ENCODE measurements at places on chromosomes 1 and 21.

GRCh38 chr21:42834726-42835191 is 44.6 kb downstream of the WDR4 start:
- DNase-seq, result no peak

- DNase-seq, result no peak
Observed at GRCh38 chr1:6090996-6091822, 45.5 kb downstream of the KCNAB2 start.

- no peak for DNase-seq
Observed at GRCh38 chr1:118136187-118136941, 48.7 kb downstream of the SPAG17 start.

DNA sequence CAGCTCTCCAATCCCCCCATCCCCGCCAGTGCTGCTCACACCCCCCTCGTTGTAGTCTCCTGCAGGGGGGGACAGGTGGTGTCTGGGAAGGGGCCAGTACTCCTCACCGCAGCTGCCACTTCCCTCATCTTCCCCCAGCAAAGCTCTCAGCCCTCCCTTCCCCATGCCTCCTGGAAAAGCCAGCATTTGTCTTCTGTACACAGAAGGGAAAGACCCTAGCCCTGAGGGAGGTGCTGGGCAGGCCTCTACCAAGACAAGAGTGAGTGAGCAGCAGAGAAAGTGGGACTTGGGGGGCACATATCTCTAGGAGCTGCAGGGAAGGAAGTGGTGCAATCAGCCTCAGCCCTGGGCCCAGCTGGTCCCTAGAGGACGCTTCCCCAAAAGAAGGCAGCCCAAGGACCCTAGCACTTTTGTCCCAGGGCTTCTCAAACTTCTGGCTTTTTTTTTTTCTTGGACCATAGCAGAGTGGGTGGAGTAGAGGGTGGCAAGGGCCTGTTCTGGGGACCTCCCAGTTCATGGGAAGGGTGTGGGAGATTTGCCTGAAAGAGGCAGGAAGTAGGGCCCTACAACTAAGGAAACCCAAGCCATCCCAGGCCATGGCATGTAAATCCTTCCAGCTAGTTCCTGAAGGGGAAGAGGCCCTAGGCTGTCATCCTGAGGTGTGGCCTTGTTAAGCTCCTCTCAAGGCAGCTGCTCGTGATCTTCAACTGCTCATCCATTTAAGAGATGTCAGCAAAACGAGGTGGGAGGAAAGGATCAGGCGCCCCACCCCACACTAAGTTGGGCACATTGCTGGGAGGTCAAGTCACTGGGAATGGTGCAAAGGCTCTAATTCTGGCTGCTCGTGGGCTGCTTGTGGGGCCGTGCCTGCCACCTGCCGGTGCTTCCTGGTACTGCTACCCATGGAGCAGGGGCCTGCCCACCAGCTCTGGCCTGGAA is 12.6 kb downstream of the ZC3H12A start:
- peak; percentile 64 for DNase-seq

- DNase-seq, result no peak
Observed at GRCh38 chr1:192626366-192627179, 9.4 kb upstream of the RGS13 start.

DNA sequence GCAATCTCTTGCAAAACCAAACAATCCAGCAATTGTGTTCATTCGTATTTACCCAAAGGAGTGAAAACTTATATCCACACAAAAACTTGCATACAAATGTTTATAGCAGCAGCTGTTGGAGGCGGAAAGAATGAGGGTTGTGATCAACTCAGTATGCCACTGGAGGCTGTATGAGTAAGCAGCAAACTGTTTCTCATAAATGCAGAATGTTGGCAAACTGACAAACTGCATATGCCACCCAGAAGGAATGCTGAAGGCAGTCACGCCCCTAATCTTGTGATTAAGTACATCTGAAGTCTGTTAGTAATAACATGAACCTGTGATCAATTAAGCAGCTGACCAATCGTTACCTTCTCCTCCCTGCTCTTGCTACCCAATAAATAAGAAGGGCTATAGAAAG is 60.5 kb upstream of the CR2 start:
- no peak for DNase-seq

GRCh38 chr1:114207635-114208034 is 54.0 kb upstream of the SYT6 start:
- no peak for DNase-seq

GRCh38 chr1:38541223-38541622 is 318.3 kb downstream of the RRAGC start:
- no peak for DNase-seq

- DNase-seq, result no peak
Observed at GRCh38 chr21:14617871-14618270, 71.8 kb upstream of the SAMSN1 start.

GRCh38 chr1:1043921-1044320 is 24.0 kb downstream of the AGRN start:
- no peak for DNase-seq

- DNase-seq, result no peak
Observed at GRCh38 chr1:178496410-178497135, at the start of gene CLEC20A. Gene CLEC20A, minus strand, starts transcription at chr1:178496964. Its CDS starts 25 bp downstream, at chr1:178496939.

DNA sequence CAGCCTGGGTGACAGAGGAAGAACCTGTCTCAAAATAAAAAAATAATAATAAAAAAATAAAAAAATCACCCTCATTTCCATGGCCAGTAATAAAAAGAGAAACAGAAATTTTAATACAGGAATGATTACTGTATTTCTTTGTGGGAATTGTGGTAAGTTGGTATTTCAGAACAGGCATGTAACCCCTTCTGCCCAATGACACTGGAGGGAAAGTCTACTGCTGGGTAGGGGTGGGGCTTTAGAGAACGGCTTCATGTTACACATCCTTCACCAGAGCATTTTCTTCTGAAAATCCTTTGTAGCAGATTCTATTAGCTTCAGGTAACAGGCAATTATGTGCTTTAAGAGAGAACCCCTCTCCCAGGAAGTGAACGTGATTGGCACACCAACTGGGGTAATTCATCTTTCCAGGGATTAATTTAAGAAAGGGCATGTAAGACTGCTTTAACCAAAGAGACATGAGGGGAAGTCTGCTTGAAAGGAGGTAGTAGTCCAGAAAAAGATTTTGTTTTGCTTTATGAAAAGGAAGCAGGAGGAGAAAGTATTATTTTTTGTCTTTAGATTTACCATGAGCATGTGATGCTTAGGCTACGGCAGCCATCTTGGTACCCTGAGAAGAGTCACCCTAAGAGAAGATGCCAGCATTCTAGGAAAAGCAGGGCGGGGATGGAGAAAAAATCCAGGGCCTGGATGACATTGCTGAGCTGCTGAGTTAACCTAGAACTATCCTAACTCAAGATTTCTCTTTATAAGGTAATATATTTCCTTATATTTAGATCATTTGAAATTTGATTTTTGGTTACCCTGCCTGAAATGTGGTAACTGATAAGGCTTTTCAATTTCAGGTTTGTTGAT is 57.7 kb upstream of the DPT start:
- no peak for DNase-seq

GRCh38 chr1:24748191-24749121 is 3.2 kb downstream of the CLIC4 start:
- no peak for DNase-seq

DNA sequence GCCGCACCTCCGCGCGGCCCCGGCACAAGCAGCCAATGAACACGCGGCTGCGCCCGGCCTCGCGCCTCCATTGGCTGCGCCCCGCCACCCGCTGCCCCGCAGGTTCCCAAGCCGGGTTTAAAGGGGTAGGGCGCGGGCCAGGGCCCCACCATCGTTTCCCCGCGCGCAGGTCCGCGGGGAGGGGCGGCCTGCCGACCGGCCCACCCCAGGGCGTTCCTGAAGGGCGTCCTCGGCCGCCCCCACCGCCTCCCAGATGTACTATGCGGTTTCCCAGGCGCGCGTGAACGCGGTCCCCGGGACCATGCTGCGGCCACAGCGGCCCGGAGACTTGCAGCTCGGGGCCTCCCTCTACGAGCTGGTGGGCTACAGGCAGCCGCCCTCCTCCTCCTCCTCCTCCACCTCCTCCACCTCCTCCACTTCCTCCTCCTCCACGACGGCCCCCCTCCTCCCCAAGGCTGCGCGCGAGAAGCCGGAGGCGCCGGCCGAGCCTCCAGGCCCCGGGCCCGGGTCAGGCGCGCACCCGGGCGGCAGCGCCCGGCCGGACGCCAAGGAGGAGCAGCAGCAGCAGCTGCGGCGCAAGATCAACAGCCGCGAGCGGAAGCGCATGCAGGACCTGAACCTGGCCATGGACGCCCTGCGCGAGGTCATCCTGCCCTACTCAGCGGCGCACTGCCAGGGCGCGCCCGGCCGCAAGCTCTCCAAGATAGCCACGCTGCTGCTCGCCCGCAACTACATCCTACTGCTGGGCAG is at the start of gene OLIG1:
Gene OLIG1 (plus strand): TSS at position 148 of the 750 bp plus-strand sequence. CDS start 106 bp downstream, at position 254.
- no peak for DNase-seq

DNA sequence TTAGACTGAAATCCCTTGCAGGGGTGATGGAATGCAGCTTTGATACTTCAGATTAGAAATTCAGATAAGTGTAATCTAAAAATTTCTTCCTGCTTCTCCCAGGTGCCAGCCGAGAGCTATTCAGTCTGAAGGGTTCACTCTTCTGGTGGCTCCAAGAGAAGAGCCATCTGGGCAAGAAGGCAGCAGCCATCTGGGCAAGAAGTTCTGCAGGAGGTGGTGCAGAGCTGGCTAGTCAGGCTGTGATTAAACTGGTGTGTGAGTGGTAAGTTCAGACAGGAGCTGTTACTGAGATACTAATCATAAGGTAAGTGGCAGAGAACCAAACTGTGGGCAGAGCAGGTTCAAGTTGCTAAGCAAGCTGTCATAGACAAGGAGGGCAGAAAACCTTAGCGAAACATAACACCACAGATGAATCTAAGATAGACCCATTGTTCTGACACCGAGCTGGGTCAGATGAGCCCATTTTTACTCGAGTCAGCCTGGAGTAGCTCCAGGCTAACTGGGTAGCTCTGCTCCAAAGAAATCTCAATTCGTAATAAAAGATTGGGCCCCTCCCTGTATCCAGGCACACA is 14.4 kb upstream of the TP53BP2 start:
- DNase-seq, result no peak

- DNase-seq, result no peak
Observed at GRCh38 chr1:41014871-41015270, 6.7 kb downstream of the SLFNL1 start.

DNA sequence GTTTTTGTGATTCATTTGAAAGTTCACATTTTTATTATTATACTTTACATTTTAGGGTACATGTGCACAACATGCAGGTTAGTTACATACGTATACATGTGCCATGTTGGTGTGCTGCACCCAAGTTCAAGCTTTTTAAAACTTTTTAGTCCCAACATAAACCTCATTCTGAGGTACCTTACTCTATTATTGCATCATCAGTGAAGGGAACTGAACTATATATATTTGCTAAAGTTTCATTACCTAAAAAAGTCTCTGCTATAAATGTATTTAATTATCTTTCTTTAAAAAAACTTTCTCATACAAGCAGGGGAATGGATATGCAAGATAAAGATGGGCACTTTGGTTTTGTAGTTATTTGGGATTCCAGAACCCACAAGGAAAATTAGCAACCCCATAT is 931.4 kb upstream of the ADGRL2 start:
- DNase-seq, result no peak

- no peak for DNase-seq
Observed at GRCh38 chr1:158107916-158108315, 72.8 kb upstream of the CD1D start.

DNA sequence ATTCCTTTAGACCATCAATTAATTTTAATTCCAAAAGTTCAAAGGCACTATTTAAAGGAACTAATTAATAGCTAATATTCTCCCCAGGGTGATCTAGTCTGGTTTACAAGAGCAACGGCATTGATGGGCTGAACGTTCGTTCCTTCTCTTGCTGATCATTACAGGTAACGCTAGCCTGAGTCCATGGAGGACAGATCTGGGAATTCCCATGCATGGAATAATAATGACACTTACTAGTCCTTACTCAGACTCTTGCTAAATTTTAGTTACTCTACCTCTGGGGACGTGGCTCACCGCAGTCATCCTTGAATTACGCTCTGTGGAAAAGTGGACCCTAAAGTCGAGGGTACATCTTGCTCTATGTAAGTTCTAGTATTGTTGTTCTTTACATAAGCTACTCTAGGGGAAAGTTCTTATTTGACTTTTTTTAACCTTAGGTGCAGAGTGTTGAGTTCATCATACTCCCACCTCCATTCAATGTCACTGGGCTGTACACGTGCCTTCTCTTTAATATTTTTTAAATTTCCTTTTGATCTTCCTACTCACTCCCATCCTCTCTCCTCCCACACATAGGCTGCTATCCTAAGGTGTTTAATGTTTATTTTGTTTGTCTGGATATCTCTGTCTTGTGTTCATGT is 133.9 kb downstream of the ZNF281 start:
- DNase-seq, result no peak

DNA sequence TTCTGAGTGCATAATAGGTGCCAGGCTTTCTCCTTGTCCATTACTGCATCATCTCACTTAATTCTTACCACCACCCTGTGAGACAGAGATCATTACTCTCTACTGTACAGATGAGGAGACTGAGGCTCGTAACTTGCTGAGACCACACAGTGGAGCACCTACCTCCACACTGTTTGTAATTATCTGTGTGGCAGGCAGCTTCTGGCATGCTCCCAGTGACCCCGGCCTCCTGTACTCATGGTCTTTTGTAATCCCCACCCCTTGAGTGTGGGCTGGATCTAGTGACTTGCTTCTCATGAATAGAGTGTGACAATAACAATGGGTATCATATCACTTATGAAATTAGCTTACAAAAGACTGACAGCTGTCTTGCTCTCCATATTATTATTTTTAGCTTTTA is 407.3 kb downstream of the MATN1 start:
- no peak for DNase-seq

DNA sequence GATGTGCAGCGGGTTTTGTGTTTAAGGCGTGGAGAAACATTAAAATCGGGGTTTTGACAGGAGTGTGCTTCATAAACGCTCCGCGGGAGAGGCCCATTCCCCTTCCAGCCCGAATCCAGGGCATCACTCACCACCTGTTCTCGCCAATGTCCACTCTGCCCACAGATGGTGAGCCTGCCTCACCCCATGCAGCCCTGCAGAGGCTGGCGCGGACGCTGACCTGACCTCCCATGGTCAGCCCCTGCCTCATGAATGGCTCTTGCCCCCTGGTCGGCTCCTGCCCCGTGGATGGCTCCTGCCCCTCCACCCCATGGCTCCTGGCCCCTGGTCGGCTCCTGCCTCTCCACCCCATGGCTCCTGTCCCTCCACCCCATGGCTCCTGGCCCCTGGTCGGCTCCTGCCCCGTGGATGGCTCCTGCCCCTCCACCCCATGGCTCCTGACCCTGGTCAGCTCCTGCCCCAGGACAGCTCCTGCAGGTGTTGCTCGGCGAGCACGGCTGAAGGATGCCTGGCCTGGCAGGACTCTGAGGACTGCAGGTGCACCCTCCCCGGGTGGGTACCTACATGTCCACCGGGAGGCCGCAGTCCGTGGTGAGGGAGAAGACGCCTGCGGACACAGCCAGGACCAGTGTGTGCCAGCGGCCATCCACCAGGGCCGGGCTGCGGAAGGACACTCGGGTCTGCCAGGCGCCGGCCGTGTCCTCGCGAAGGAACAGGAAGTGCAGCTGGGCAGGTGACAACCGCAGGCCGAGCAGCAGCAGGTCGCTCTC is 6.7 kb downstream of the KRTAP10-1 start:
- DNase-seq, result no peak

GRCh38 chr1:203512848-203513584 is 19.1 kb downstream of the OPTC start:
- DNase-seq, result no peak

All from stimulated activated CD8-positive, alpha-beta memory T cell treated with anti-CD3 and anti-CD28 coated beads, Interleukin-2, amount 100 ng/mL, for 1 hour (primary cell).